ENCODE measurements at places on chromosomes 7 and 10.

DNA sequence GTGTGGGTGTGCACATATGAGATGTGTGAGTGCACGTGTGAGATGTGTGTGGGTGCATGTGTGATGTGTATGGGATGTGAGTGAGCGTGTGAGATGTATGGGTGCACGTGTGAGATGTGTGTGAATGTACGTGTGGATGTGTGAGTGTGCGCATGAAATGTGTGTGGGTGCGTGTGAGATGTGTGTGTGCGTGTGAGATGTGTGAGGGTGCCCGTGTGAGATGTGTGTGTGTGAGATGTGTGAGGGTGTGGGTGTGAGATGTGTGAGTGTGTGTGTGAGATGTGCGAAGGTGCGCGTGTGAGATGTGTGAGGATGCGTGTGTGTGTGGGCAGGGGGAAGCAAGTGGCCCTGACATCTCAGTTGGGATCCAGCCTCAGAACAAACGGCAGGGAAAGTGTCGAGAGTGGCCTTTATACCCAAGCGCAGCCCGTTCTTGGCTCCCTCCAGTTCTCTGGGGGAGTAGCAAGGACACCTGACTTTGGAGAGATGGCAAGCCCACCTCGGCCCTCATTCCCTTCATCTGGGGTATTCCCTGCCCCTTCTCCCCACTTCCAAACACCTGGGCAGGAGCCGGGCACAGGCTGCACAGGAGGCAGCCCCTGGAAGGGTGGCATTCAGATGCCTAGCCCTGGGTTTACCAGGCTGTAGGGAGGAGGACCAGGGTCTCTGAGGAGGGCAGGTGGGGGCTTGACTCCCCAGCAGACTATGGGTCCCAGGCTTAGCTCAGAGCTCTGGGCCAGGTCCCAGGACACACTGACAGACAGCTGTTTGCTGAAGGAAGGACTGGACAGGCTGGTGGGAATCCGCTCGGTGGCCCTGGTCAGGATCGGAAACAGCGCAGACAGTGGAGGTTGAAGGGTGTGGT lies 31.6 kb downstream of the PPIF start:
- DNase-seq, result peak; percentile 47

- DNase-seq, result no peak
Measured at GRCh38 chr7:18995811-18996426, 121.5 kb downstream of the TWIST1 start.

DNA sequence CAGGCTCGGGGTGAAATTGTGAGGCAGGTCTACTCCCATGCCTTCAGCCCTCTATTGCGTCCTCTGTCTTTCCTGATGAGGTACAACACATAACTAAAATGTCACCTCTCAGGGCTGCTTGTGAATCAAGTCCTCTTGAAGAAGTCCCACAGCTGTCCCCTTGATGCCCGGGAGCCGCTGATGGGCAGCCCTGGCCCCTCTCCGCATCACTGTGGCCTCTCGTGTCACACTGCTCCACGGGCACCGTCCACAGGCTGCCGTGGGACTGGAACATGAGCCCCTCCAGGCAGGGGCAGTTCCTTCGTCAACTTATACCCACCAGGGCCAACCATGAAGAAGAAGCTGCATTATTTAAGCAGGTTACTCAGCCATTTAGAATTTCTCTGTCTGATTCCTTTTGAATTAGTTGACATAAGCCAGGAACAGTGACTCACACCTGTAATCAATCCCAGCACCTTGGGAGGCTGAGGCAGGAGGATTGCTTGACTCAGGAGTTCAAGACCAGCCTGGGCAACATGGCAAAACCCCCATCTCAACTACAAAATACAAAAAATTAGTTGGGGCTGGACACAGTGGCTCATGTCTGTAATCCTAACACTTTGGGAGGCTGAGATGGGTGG lies 58.5 kb upstream of the UBE3C start:
- peak; percentile 45 for DNase-seq

- DNase-seq, result no peak
Measured at GRCh38 chr10:114681542-114681941, 23.5 kb upstream of the ABLIM1 start.

DNA sequence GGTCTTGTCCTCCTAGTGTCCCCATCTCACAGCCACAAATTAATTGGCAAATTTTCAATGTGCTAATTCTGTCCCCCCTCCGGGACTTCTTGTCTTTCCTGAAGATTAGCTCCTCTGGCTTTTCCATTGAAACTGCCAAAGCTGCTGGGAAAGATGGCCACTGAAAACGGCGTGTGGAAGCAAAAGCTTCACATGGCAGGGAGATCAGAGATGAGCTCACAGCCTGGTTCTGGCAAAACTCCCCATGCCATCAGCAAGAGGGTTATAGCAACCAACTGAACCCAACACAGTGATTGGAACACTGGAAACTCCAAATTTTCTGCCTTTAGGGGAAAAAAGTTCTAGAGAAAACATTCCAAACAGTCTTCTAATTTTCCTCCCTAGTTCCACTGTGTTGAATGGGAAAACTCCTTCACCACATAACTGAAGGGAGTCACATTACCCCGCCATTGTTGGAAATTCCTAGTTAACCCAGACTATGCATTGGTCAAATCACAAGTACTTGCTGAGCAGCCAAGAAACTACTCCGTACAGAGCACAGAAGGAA lies 37.0 kb downstream of the NRAP start:
- no peak for DNase-seq

DNA sequence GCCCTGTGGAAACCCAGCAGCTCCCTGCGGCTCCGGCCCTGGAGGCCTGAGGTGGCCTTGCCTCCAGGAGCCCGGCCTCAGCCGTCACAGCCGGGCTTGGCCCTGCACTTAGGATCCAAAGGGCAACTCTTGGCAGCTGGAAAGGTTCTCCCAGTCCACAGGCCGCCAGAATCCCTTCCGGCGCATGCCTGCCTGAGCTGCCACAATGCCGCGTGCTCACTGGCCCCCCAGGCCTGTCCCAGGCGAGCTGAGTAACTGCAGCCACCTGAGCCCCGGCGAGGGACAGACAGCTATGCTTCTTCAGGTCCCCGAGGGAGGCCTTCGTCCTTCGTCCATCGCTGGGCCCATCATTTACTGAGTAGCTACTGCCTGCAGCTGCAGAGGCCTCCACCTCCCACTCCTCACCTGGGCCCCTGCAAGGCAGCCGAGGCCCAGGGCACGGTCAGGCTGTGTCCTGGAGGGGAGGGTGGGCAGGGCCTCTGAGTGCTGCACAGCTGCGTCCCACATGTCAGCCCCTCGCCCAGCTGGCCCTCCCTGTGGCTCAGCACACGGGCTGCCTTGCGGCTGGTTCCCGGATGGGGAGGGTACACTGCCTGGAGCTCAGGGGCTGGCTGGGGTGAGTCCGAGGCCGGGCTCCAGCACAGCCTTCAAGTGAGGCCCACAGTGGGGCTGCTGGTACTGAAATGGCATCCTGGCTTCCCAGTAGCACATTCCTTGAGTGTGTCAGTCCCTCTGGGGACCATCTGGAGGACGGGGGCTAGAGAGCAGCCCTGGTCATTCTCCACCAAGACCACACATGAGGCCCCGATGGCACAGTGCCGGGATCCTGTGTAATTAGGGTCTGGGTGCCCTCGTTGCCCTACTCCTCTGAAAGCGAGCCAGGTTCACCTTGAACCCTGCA lies 172.5 kb downstream of the ELFN1 start:
- DNase-seq, result no peak

- DNase-seq, result no peak
Measured at GRCh38 chr7:33933611-33934281, 28.4 kb downstream of the BMPER start.

DNA sequence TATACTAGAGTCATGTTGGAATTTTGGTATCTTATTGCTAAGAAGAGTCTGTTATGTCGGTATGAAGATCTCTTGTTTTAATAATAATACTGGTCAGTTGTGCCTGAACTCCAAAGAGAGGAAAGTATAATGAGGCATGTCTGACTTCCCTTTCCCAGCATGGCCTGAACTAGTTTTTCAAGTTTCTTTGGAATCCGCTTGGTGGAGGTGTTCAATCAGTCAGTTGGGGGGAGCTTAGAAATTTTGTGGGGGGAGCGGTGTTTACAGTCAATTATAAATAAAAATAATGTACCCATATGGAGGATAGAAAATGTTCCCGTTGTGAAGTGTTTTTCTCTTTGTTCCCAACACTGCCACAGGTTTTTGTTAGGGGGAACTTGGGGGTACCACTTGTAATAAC lies 1.5 kb upstream of the TRDMT1 start:
- no peak for DNase-seq

DNA sequence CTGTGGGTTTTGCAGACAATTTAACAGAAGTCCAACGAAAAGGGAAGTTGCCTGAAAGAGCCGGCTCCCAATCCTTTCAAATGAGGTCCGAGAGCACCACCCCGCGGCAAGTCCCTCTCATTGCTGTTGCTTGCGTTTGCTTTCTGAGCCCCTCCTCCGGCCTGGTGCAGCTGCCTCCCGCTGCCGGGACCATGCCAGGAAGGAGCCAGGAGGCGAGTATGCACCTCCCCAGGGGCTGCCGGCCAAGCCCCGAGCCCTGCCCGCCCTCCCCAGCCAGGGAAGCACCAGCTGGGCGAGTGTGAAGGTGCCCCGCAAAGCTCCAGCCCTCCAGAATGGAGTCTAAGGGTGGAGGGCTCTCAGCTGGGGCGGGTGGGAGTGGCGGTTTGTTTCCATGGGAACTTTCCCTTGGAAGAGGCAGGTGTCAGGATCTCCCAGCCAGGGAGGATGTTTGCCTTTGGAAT lies 25.8 kb upstream of the PPP2R2D start:
- peak; percentile 86 for DNase-seq

GRCh38 chr7:15167912-15168311 lies 265.4 kb upstream of the DGKB start:
- DNase-seq, result no peak

GRCh38 chr10:76248649-76249200 lies 817.3 kb downstream of the LRMDA start:
- no peak for DNase-seq

DNA sequence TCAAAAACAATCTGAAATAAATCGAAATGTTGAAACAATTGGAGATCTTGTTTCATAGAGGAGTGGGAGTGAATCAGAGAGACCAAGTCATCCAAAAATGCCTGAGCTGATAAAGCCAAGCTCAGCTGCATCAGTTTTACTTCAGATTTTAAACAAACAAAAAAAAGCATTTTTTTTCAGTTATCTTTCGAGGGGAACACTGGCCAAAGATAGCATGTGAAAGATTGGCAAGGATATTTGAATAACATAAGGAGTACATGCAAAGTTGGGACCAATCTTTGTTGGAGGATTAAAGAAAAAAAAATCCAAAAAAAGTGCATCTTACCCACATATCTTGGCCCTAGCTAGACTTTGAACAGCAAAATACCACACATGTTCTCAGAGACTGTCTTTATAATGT lies 47.2 kb downstream of the RHOBTB1 start:
- DNase-seq, result no peak

GRCh38 chr7:134828361-134828760 lies 48.9 kb downstream of the CALD1 start:
- DNase-seq, result no peak

DNA sequence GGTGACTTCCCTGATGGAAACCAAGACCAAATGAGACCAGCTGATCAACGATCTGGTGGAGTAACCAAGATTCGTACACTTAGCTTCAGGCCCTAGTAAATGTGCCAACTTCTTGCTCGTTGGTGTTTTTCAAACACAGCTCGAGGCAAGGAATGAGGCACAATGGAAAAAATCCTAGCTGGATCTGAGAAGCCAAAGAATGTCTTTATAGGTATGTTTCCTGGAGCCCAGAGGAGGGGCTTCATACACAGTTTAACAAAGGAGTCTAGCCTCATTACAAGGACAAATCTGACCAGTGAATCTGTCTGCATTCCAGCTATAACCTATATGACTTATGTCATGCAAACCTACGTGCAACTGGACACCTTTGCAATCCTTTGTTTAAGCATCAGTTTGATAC lies 3.7 kb downstream of the COL17A1 start:
- DNase-seq, result no peak

- DNase-seq, result no peak
Measured at GRCh38 chr7:137953665-137954470, 48.0 kb downstream of the CREB3L2 start.

GRCh38 chr7:32586291-32587221 lies 91.3 kb downstream of the AVL9 start:
- DNase-seq, result no peak

- DNase-seq, result peak; percentile 77
Measured at GRCh38 chr7:120988591-120989256, at the start of gene CPED1. Gene CPED1, plus strand, starts transcription at chr7:120988711. Its CDS starts 911 bp downstream, at chr7:120989622.

DNA sequence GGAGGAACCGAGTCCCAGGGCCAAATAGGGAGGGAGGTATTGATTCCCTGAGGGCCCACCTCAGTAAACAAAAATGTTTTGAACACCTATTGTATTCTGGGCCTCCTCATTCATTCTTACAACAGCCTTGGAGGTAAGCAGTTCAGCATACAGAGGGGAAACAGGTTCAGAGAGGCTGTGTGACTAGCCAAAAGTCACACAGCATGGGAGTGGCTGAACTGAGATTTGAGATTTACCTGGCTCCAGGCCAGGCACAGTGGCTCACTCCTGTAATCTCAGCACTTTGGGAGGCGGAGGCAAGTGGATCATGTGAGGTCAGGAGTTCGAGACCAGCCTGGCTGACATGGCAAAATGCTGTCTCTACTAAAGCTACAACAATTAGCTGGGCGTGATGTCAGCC lies 107.2 kb downstream of the TMEM130 start:
- DNase-seq, result no peak

DNA sequence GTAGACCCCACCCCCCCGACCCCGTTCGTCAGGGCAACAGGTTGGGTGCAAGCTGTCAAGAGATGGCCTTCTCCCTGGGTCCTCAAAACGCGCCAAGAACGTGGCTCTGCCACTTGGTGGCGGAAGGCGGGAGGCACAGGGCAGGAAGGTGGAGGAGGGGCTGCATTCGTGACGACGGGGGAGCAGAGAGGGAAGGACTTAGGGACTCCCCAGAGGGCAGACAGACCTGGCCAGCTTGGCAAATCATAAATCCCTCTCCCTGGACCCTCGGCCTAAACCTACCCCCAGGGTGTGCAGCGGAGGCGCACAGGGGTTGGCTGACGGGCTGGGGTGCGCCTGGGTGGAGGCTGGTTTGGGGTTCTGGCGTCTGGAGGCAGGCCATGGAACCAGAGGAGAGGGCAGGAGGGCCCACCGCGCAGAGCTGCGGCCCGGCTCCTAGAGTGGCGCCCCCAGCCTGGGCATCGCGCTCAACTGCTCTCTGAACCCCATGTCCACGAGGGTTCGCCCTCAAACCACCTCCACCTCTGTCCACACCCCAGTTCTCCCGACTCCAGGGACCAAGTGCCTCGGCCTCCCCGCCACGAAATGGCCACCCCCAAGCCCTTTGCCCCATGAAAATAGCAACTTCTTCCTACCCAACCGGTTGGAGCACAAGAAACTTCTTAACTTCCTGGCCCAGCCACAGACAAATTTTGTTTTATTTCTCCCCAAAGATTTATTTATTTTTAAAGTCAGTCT lies 10.8 kb upstream of the GATA3 start:
- no peak for DNase-seq

DNA sequence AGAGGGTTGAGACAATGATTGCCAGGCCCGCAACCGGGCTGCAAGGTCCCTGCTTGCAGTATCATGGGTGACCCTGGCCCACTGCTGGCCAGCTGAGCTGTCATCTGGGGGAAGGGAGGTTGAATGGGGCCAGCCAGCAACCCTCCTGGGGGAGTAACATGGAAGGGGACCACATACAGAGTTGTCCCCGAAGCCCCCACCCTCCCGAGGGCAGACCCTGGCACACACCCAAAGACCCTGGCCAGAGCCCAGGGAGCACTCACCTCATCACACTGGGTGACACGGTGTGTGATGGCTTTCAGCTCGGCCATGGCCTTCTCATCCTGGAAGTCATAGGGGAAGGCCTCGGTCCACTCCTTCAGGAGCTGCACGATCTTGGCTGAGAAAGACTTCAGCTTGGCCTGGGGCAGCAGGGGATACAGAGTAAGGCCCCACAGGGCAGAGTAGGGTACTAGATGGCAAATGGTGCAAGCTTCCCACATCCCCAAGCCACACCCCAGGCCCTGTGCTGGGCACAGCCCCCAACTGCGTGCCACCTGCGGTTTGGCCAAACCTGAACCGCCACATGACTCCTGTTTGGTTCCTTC lies 63.4 kb downstream of the CSGALNACT2 start:
- DNase-seq, result peak; percentile 64

All from type B pancreatic cell (in vitro differentiated cells).